GM12891 (cell line): ENCODE measurements at places on chromosomes 3 and 15.

- no peak for DNase-seq
Measured at GRCh38 chr3:60413551-60413950, 837.7 kb downstream of the FHIT start.

DNA sequence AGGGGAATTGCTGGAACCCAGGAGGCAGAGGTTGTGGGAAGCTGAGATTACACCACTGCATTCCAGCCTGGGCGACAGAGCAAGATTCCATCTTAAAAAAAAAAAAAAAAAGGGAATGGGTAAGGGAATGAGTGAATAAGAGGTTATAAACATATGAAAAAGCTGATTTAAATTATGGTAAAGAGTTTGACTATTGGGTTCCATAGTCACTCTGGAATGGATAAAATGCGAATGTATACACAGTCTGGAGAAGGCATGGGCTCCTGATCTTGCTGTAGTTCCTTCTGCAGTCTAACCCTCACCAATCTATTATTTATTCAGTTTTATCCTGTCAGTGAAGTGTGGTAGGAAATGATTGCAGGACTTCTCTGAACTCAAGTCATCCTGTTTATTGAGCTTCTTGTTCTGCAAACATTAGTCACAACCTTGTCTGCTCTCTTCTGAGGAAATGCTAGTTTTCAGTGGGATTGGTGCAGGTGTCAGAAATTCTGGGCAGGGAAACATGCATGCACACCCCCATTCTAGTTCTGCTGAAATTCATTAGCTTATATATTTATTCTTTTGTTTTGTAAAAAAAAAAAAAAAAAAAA lies 190.9 kb upstream of the CFAP20DC start:
- no peak for DNase-seq

GRCh38 chr3:186882881-186883685 lies 40.6 kb downstream of the ADIPOQ start:
- DNase-seq: no peak

- peak; percentile 26 for DNase-seq
Measured at GRCh38 chr15:70855764-70856163, 1.8 kb upstream of the LARP6 start.

- DNase-seq: no peak
Measured at GRCh38 chr15:89652666-89653065, 2.6 kb downstream of the KIF7 start.

GRCh38 chr3:113753376-113753985 lies 6.6 kb downstream of the ATP6V1A start:
- DNase-seq: no peak

DNA sequence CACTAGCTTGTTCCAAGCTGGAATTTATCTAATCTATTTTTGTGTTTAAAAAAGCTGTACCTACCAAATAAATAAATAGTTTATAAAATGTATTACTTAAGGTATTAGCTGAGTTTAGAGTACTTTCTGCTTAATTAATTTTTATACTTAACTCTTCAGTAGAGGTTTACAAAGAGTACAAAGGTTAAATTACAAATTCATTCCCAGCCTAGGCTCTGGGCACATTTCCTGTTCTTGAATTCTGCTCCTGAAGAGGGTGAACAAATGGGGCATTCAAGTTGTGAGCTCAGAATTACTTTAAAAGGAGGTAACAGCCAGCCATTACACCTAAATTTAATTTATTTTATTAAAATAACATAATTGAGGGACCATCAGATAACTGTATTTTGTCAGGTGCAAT lies 26.4 kb downstream of the MKRN2 start:
- DNase-seq: no peak

DNA sequence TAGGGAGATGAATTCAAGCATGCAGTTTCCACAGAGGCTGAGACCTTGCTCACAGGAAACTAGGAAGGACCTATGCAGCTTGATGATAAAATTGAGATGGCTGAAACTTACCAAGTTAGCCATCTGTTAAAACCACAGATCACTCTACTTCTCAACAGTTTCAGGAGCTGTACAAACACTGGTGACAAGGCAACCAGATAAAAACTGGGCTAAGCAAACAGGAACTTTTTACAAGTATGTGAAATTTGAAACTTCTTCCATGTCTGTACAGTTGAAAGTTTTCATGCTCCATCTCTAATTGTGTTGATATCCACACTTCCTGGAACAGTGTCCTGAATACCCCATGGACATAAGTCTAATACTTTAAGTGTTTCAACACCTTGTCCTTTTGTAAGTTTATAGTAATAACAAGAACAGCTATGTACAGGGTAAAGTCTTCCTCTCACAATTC lies 78.2 kb downstream of the FAIM start:
- DNase-seq: peak; percentile 14

DNA sequence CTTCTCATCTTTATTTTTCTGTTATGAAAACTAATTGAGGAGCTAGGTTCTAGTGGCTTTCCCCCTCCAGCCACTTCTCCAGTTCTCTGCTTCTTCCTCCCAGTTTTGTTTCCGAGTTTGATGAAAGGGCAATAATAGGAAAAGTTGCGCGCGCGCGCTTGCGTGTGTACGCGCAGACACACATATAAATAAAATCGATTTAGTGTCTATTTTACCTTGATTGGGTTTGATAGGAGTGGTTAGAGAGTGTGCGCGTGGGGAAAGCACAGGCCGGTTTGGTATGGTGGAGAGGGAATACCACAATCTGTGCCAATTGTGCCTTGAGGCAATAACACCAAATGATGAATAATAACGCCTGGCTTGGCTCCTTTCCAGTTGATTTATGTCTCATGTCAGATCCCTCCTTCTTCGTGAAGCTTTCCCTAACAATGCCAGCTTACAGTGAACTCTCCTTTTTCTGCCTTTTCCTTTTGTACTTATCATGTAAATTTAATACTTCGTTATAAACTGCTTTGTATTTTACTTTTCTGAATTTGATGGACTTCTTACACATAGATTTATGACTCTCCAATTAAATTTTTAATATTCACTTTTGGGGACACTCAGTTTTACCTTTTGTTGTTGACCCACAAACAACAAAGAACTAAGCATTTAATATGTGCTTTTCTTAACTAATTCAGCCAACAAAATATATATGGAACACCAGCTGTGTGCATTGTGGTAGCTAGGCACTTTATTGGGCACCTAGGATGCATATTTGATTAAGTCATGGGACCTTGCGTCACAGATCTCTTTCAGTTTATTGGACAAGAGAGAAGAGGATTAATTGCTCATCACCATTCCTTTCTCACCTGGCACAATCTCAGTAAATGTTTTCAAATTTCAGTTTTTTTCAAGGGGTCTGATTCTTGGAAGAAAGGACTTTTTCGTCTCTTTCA lies 1.7 kb downstream of the TIPARP start:
- DNase-seq: no peak

- DNase-seq: no peak
Measured at GRCh38 chr3:171001957-171002694, 24.4 kb downstream of the SLC2A2 start.

- no peak for DNase-seq
Measured at GRCh38 chr3:172112734-172113120, 73.3 kb downstream of the FNDC3B start.

- DNase-seq: no peak
Measured at GRCh38 chr3:32366638-32367397, 24.8 kb upstream of the CMTM7 start.

- no peak for DNase-seq
Measured at GRCh38 chr3:47250309-47251060, 32.1 kb downstream of the KIF9 start.

DNA sequence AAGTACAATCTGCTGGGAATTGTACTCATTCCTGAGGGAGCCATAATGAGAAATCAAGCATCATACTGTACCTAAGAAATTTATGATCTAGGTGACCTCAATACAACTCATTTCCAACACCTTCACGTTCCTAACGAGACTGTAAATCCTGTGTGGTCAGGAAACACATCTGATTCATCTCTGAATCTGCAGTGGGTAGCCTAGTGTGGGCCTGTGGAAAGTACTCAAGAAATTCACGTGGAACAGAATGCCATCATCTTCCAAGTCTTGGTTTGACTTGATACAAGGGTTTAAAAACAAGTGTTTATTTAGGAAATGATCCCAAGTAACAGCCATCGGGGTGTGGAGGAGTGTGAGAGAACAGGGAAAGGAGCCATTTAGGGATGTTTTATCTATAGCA lies 568.9 kb downstream of the EDEM1 start:
- DNase-seq: no peak

- no peak for DNase-seq
Measured at GRCh38 chr15:89175617-89176191, 45.7 kb downstream of the RLBP1 start.

DNA sequence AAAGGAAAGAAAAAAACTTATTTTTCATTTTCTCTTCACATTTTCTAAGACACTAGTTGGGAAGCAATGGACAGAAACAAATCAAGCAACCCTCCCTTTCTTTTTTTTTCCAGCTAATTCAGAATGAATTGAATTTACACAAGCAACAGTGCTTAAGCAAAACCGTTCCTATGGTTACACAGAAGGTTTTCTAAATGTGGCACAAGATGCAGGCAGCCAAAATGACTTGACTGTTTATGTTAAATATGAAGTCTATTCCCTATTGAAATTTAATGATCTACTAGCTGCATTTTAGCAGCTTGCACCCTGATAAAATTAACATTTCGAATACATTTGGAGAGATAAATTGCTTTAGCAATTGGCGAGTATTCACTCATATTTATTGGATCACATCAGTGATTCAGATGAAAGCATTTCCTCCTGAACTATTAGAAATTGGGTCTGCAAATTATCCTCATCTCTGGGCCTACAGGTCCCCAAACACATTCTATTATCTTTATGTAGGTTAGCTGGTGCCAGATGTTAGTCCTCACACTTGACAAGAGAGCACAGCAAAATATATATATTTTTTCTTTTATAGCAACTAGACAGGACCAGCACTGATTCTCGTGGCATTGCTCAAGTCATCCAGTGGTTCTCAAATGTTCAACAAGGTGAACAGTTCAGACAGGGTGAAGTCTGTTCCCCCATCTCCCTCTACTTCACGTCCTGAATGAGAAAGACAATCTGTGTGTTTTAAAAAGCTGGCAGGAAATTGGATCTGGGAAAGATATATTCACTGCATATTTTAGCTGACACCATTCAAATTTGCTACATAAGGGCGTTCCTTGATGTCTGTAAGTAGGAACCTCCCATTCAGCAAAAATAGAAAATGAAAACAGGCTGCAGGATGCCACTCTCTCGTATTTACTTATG lies 463.6 kb upstream of the KCNMB2 start:
- DNase-seq: no peak

- no peak for DNase-seq
Measured at GRCh38 chr3:172288651-172289050, 159.6 kb downstream of the GHSR start.

DNA sequence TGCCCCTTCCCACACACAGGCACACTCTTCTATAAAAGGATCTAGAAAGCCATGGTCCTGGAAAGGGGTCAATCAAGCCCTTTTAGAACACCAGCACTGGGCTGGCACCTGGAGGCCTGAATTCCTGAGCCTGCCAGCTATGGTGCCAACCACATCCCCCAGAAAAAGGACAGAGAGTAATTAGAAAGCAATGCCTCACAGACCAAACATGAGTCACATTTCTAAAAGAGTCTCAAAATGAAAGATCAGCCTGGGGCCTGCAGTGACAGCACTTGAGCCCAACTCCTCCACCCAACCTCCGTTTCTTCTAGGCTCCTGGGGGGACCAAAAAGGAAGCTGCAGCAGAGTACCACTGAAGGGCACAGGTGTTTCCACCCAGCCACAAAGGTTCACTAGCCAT lies 14.1 kb downstream of the MYLK start:
- DNase-seq: no peak

DNA sequence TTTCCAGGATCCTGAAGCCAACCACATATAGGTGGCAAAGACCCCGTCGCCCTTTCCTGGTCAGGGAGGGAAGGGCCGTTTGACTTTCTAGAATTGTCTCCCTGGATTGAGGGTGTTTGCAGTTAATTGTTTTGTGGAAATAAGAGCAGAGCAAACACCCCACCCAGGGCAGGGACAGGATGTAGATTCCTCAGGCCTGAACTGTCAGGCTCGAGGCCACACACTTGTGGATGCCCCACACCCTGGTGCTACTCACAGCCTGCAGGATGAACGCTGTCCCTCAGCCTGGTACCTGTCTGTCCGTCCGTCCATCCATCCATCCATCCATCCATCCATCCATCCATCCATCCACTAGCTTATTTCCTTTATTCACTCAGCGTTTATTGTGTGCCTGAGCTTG lies 29.9 kb upstream of the FLNB start:
- DNase-seq: no peak

GRCh38 chr3:196335503-196335948 lies 2.7 kb downstream of the TM4SF19 start:
- no peak for DNase-seq
